ENCODE measurements at places on chromosomes 4 and X.

DNA sequence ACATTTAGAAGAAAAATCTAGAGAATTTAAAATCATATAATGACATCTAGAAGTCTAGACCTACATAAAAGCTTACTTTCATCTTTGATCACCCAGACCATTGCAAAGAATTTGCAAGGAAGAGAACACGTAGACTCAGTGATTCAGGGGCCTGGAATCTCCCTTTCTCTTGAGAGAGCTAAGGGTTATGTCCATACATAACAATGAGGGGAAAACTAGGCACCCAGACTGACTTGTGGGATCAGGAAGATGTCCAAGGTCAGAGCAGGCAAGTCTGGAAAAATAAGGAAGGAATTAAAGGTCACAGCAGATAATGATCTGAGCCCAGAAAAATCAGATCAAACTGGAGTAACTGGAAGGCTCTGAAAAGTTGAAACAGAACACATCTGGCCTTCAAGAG lies 198.4 kb upstream of the SFRP2 start:
- no peak for DNase-seq

DNA sequence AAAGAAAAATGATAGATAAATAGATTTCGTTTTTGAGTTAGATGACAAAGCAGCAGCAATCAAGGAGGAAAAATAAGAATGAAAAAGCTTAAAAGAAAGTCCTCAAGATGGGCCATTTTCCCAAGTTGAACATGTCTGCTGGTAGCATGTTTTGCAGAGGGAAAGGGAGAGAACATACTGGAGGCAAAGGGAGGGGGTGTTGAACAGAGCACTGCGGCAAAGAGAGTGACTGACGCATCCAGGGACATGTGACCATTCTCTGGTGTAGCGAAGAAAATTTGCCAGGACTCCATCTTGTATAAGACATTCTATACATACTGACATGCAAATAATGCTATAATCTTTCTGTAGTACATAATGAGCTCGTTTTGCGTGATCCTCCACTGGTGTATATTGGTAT lies 1.2 kb downstream of the LINC00632 start:
- DNase-seq = no peak

DNA sequence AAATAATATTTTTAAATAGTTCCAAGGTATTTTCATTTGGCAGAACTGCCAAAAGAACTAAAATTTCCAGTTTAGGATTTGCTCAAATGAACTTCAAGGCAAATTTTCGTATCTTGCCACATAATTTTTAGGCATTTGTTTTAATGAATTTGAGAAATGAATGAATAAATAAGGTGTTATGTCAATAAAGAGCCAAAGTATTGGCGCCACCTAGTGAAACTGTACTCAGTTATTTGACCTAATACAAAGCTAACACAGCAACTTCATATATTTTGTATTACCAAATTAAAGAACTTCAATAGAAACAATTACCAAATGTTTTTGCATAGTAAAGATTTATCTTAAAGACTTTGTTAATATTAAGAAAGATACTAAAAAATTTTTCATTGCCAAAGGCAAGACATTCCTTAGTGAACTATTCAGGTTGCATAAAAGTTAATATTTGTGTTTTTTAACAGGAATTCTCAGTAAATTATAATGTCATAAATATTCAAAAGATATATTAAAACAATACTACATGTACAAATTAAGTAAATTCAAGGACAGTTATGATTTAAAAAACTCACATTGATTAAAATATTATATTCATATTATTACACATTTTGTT lies 50.3 kb downstream of the STPG2 start:
- no peak for DNase-seq

- no peak for DNase-seq
Observed at GRCh38 chr4:1819284-1819683, 26.2 kb downstream of the FGFR3 start.

DNA sequence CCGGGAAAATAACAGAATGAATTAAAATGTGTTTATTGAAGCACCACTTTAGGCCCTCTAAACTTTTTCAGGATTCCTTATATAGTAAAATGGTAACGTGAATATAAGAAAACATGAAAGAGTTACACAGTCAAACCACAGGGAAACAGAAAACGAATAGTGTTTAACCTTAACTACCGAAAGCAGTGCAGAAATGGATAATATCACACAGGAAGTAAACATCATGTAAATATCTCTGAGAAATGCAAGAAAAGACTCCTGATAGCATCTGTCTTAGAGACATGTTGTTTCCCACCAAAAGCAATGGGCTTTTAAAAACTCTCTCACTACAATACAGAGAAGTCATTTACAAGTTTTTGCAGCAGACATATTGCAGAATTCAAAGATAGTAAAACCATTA lies 323.9 kb upstream of the CXXC4 start:
- DNase-seq = no peak

GRCh38 chr4:80307774-80308465 lies 27.6 kb upstream of the CFAP299 start:
- no peak for DNase-seq

DNA sequence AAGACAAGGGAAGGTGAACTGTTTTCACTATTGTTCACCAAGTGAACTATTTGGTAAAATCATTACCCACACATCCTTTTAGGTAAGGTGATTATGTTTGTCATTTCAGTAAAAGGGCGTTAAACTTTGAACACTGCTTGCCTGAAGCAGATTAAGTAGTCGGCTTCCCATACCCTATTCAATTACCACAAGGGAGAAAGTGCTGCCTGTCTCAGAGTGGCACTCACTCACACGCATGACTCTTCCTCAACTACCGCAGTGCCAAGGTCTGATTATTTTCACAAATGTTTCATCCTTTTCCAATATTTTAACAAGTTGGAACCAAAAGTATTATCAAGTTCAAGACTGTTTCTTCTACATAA lies 11.0 kb downstream of the VEGFC start:
- no peak for DNase-seq

- no peak for DNase-seq
Observed at GRCh38 chr4:76486588-76487276, 51.7 kb downstream of the SHROOM3 start.

DNA sequence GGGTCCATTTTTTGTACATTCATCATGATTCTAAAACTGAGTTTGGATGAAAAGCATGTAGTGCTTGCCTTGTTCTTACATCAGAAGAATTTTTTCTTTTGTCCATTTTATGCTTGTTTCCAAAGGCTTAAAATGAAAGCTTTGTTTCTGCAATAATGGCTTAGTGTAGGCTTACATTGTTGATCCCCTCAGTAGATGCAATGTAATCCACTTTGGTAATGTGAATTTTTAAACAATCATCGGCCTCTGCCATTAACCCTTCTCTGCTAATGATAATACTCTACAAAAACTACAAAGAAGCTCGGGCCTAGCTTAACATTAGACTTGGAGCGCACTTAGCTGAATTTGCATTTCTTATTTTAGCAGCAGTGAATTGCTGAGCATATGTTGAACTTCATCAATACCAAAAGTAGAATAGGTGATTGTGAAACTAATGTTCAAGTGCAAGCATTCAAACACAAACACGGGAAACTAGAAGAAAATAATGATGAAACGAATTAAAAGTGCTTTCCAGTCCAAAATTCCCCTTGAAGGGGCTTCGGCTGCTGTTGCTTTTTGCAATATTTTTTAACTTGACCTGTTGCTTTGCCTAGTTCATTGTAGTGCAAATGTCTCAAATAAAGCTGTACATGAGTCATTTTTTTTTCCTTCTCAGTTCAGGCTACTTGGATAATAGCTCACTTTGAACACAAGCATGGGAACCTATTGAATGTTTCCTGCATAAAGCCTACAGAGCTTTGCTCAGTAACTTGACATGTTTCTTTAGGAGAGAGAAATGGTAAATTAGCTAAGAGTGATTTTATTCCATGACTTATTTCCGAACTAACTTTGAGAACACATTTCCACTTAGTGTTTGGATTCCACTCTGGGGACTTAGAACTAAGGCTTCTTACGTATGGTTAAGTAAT lies 66.5 kb downstream of the SLIT2 start:
- DNase-seq = no peak
